ENCODE measurements at places on chromosomes 11 and 22.

- DNase-seq, result no peak
These were observed 71.4 kb upstream of the LINC01488 start for GRCh38 chr11:69409812-69410645.

DNA sequence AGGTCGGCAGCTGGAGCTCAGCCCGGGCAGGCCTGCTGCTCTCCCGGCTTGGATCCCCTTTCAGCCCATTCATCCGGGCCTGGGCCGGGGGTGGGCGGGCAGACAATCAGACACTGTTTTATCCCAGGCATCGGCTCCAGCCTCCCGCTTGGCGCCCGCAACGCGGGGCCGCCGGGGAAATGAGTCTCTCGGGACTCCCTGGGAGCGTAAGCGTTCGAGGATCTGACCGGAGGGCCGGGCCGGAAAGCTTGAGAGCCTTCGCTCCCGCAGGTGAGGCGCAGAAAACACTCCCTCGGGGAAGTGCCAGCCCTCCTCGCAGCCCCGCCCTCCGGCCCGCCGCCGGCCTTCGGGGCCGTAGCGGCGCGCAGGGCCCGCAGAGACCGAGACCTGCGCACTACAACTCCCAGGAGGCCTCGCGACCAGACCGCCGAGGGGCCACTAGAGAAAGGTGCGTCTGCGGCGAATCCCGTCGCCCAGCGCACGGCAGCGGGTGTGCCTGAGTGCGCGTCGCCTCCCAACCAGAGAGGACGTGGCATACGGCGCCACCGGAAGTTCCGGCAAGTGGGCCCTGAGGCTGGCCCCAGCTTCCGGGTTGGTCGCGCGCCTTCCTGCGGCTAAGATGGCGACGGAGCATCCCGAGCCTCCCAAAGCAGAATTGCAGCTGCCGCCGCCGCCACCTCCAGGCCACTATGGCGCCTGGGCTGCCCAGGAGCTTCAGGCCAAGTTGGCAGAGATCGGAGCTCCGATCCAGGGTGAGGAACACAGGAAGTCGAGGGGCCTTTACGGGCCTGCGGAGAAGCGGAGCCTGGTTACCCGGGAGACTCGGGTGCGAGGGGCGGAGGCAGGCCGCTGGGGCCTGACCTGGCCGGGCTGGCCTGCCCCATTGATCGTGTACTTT is at the start of gene SF3B2:
Gene SF3B2, plus strand, starts transcription at position 599 of the 898 bp plus-strand sequence. Its CDS starts 21 bp downstream, at position 620.
- peak; percentile 99 for DNase-seq

- DNase-seq, result no peak
These were observed 8.8 kb upstream of the DNAJB13 start for GRCh38 chr11:73942010-73942409.

DNA sequence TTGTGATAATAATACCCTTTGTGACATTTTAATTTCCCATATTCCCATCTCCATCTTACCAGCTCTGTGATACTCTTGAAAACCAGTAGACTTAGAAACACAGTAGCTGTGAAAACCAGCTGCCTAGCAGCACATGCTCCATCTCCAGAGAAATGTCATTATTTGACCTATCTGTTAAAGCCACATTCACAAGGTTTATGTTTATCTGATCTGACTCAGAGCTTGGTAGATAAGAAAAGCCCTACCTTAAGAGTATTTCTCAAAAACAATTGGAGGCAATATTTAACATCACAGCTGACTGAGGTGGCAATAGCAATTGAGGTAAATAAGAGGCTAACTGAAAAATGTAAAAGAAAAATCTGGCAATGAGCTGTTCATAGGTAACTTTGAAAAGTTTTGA is 8.1 kb upstream of the ANO3 start:
- no peak for DNase-seq

GRCh38 chr11:131378931-131379330 is 8.5 kb downstream of the NTM start:
- DNase-seq, result no peak

GRCh38 chr11:112004389-112004788 is 20.8 kb upstream of the DLAT start:
- DNase-seq, result no peak

DNA sequence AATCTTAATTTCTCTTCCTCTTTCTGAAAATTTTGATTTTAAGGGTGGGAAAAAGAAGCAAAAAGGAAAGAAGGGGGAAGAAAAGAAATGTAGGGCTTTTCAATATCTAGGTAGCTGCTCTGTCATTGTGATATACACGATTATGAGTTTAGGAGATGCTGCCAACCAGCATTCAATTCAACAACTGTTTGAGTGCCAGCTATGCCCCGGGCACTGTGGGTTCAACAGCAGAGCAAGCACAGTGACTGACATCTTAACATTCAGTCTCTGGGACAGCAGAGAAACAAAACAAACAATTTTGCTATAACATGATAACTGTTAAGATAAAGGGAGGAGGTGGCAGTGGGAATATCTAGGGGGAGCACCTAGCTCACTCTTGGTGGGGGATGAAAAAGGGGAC is 91.6 kb downstream of the DBX1 start:
- DNase-seq, result no peak

DNA sequence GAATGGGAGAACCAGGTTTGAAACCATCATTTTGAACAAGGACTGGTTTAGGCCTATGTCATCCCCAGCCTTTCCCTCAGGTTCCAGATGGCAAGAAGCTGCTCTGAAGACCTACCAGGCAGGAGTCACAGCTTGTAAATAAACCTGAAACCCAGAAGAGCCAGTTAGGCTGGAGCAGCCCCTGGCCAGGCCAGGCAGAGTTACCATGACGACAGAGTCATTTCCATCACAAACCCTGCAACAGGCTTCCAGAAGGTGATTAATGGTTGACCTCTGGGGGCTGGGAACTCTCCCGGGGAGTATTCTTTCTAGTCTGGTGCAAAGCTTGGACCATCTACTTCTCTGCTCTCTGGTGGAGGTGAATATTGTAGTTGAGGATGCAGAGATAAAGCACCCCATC is 164.1 kb upstream of the NCAM1 start:
- DNase-seq, result no peak

GRCh38 chr11:64132191-64132771 is 33.6 kb downstream of the MACROD1 start:
- no peak for DNase-seq

DNA sequence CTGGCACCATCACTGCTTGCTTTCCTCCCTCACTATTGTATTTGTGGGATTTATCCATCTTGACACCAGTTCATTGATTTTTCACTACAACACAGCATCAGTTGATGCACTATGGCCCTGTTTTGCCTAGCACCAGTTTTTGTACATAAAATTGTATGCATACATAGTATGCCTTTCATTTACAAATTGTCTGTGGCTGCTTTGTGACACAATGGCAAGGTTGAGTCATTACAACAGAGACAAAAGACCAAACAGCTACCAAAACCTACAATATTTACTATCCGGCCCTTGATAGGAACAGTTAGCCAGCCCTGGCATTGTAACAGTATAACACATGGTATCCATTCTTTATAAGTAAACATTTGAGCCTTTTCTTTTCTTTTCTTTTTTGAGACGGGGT is 150.3 kb downstream of the LDLRAD3 start:
- no peak for DNase-seq

GRCh38 chr11:23423104-23423503 is 562.8 kb upstream of the CCDC179 start:
- DNase-seq, result no peak

DNA sequence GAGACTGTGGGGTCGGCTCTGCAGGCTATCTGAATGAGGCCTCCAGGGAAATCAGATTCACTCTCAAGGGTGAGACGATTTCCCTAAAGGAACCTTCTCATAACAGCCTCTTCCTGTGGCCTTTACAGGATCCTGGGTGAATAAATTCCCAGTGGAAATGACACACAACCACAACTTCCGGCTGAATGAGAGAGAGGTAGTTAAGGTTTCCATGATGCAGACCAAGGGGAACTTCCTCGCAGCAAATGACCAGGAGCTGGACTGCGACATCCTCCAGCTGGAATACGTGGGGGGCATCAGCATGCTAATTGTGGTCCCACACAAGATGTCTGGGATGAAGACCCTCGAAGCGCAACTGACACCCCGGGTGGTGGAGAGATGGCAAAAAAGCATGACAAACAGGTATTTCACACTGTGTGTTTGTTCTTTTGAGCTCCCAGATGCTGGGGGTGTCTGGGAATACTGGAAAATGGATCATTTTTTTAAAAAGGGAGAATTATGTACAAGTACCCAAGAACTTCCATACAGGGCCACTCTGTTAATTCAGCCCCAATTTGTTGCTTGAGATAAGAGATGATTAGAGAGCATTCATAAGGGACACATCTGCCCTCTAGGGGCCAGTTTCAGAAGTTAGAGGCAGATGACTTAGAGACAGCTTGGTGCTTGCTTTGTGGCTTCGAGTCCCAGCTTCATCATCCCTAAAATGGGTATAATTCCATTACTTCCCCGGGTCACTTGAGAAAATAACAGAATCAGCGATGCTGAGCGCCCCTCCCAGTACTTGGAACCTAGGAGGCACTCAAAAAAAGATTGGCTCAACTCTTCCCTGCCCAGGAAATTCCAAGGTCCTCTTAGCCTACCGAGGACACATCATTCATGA is 10.2 kb downstream of the SERPIND1 start:
- peak; percentile 36 for DNase-seq

- no peak for DNase-seq
These were observed 43.8 kb downstream of the C11orf58 start for GRCh38 chr11:16781936-16782919.

GRCh38 chr11:125382314-125382791 is 113.7 kb downstream of the FEZ1 start:
- no peak for DNase-seq

GRCh38 chr22:32509045-32509444 is 34.4 kb downstream of the FBXO7 start:
- DNase-seq, result no peak

GRCh38 chr11:15113381-15113780 is 1.3 kb upstream of the INSC start:
- no peak for DNase-seq

GRCh38 chr11:13098616-13099289 is 89.6 kb downstream of the RASSF10 start:
- no peak for DNase-seq

DNA sequence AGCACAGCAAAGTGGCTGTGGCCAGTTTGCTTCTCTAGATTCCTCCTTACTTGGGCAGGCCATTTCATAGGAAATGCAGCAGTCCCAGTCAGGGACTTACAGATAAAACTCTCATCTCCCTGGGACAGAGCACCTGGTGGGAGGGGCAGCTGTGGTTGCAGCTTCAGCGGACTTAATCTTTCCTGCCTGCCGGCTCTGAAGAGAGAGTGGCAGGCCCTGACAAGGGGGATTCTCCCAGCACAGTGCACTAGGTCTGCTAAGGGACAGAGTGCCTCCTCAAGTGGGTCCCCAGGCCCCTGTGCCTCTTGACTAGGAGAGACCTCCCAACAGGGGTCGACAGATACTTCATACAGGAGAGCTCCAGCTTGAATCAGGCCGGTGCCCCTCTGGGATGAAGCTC is 1649.1 kb downstream of the LRRC4C start:
- no peak for DNase-seq

DNA sequence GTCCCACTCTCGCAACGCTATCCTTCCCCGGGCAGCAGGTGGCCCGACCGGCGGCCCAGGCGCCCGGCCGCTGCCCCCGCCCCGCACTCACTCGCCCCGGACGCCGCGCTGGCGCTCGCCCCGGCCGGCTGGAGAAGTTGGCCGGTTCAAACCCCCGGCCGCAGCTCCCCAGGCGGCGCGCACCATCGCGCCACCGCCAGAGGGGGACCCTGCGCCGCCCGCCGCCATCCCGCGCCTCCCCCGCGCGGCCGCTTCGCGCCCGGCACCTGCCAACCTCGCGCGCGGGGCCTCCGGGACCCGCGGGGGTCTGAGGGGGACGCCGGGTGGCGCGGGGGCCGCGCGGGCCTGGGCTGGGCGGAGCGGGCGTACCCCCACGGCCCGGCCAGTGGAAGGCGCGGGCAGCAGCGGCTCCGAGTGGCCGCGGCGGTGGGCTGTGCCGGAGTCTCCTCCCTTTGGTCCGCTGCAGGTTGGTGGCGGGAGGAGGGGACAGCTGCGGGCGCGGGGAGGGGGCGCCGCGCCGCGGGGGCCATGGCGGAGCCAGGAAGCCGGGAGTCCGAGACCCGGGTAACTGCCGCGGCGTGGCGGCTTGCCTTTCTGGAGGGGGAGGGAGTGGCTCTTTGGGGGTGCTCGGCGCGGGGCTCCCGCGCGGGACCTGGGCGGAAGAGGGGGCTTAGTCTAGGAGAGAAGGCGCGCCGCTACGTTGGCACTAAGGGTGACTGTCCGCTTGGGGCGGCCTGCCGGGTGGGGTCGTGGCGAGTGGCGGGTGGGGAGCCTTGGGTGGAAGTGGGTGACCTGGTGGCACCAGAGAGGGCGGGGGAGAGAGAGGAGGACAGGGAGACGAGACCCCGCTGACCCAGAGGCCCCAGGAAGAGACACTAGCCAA is at the start of the genes MPST and TST:
Gene MPST, plus strand, starts transcription at position 434 of the 883 bp plus-strand sequence. Its CDS starts 95 bp downstream, at position 529.
Gene TST, minus strand, starts transcription at position 139 of the 883 bp plus-strand sequence. CDS start 715 bp downstream, outside the sequence.
- peak; percentile 61 for DNase-seq

- DNase-seq, result peak; percentile 26
These were observed 10.3 kb downstream of the PRDM10 start for GRCh38 chr11:129992161-129992944.

DNA sequence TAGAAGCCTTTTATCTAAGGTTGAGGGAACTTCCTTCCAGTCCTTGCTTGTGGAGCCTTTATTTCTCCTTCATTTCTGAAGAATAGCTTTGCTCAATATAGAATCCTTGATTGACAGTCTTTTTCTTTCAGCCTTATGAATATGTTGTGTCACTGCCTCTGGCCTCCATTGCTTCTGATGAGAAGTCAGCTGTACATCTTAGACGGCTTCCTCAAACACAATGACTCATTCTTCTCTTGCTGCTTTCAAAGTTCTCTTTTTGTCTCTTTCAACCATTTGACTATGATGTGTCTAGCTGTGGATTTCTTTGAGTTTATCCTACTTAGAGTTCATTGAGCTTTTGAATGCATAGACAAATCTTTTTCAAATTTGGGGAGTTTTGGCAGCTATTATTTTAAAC is 893.2 kb downstream of the BRD1 start:
- DNase-seq, result no peak
